ENCODE measurements at places on chromosomes 7 and 10.

GRCh38 chr7:39164887-39165286, 187.2 kb downstream of the POU6F2 start:
- DNase-seq: no peak

DNA sequence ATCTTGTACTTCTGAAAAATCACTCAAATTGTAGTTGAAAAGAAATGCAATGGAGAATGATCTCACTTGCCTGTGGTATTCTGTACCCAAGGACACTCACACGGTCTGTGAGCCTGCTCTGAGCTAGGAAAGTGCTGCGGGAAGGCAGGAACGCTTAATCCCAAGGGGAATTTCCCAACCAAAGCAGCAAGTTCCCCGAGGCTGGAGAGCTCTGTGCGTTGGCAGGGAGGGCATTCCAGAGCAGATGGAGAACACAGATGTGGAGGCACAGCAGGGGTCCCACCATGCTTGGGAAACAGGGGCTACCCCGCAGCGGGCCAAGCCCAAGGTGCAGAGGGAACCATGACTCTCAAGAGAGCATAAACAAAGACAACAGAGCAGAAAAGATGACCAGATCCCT, 13.6 kb downstream of the SVIL start:
- DNase-seq: no peak

DNA sequence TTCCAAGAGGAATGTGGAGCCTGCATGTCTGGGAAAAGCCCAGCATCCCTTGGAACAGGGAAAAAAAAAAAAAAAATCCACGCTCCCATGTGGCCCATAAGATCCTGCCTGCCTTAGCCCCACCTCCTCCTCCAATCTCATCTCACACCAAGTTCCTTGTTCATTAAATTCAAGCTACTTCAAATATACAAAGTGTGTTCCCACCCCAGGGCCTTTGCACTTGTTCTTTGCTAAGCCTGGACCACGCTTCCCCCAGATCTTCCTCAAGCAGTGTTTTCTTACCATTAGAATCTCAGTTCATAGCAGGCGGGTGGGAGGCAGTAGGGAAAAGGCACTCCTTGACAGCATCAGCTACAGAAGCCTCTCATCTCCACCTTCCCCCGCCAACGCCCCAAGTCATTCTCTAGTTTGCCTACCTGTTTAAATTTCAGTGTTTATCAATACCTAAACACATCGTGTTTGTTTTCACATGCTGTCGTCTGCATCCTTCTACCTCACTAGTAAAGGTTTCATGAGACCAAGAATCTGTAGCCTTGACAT, 262.8 kb downstream of the FGFR2 start:
- DNase-seq: no peak

DNA sequence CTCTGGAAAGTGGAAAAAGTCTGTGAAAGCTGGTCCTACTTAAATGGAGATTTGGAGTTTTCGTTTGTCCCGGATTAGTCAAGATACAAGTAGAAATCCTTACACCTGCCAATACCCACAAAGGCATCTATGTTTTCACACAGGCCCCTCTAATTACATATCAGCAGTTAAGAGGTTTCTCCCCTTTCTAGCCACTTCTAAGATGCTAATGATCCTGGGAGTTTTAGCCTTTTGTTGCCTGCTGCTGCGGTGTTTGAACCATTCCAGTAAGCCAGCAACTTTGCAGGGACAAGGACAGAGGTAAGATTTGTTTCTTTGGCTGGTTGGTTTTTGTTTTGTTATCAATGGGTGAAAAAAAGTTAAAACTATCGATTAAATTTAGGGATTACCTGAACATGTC, 5.8 kb upstream of the C1QL3 start:
- DNase-seq: no peak

DNA sequence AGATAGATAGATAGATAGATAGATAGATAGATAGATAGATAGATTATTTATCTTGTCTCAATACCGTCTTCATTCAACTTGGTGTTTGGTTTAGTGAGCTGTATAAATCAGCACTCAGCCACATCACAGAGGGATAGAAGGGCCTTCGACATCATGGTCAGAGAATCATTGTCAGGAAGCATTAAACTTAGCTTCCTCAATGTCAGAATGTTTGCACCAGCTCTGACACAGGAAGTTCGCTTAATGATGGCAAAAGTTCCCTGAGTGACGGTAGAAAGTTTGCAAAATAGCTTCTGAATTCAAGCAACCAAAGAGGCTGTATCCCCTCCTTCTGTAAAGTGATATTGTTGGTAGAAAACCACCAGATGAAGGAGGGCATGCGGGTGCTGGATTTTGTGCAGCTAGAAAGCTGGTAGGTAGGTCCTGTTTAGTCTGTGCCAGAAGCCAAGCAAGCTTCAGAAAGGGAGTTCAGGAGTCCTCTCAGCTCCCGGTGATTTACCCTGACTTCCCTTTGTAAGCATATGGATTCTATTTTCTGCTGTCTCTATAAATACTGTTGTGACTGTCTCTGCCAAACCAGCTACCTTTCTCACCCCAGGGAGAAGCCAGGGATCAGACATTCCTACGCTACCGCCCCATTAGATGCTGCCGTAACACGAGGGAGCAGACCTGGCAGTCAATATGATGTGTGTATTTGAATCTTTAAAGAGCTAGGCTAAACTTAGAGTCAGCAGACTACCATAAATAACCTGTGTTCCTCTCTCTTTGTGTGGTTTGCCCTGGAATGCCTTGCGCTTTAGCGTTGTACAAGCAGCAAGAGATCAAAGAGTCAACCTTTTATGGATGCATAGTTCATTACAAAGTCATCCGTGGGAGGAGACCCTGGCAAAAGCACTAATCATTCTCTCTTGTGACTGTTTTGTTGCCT, 200.5 kb upstream of the KIAA1217 start:
- DNase-seq: no peak

GRCh38 chr7:36048141-36048901, 104.7 kb upstream of the EEPD1 start:
- DNase-seq: no peak

GRCh38 chr10:107579970-107580369, 415.5 kb upstream of the SORCS1 start:
- no peak for DNase-seq

- no peak for DNase-seq
Measured at GRCh38 chr10:129922598-129923123, 41.4 kb downstream of the EBF3 start.

DNA sequence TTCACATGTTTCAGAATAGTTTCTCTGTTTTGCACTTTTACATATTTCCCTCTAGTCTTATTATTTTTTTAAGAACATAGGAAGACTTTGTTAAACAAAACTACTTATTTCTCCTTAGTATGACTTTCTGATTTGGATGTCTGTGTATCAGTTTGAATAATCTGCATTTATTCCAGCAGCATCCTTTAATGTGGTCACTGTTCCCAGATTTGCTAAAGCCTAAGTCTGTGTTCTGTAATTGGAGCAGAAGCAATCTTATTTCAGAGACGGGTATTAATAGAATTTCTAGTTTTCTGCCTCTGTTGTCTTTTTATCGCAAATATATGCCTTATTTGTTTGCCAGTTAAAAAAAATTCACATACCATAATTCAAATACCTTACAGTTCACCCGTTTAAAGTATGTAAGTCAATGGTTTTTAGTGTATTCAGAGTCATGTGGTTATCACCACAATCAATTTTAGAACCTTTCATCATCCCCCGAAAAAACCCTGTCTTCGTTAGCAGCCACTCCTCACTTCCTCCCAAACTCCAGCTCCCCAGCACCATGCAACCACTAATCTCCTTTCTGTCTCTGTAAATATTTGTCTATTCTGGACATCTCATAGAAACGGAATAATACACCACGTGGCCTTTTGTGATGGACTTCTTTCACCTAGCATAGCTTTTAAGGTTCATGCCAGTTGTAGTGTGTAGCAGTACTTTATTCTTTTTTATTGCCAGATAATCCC, 58.7 kb downstream of the INPP5F start:
- no peak for DNase-seq

DNA sequence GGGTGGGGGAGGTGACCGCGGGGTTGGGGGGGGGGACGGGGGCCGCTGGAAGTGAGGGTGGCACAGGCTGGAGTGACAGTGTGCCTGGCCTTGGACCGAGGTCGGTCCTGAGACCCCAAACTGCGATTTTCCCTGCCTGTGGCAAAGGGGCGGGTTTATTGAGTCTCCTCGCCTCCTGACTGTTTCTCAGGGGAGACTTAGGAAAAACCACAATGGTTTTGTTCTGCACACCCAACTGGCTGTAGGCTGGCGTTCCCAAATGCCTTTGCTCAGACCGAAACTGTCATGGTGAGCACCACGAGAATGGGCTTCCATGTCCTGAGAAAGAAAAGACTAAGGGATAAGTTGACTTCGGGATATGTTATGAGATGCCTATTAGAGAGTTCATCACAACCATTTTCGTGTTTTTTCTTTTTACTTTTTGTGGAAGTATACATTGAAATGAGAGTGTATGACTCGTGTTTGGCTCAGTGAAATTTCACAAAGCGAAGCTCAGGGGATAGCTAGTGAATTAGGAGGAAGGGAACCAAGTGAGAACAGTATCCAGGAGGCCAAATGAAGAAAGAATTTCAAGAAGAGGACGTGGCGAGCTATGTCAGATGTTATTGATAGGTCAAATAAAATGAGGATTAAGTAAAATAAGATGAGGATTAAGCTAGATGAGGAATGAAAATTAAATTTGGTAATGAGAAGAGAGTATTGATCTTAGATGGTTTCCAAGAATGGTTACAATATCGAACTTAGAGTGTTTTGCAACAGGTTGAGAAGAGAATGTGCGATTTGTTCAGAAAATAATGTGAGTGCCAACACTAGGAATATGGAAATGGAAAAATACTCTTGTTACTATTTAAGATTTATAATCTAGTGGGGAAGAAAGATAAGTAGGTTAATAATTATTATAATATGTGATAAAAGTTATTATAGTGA, 918 bp downstream of the NET1 start:
- no peak for DNase-seq

GRCh38 chr10:5559642-5560141, 34.9 kb downstream of the CALML3 start:
- no peak for DNase-seq

DNA sequence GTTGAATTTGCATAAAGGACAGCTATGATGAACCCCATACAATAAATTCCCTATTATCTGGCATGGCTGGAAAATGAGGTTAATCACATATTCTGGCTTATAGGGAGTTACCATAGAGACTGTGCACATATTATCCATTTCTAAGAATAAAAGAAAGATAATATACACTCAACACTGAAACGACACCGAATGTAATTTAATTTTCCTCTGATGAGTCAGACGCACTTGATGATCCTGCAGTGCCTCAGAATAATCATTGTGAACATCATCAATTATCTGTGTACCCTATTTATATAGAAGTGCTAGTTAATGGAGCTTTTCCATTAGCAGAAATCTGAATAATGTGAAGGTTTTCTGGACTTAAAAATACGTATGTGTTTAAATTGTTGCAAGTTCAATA, 60.2 kb downstream of the SGCE start:
- no peak for DNase-seq

- DNase-seq: no peak
Measured at GRCh38 chr10:15725603-15726002, 5.9 kb upstream of the ITGA8 start.

GRCh38 chr7:143223784-143224183, 1.9 kb downstream of the TAS2R40 start:
- DNase-seq: no peak

DNA sequence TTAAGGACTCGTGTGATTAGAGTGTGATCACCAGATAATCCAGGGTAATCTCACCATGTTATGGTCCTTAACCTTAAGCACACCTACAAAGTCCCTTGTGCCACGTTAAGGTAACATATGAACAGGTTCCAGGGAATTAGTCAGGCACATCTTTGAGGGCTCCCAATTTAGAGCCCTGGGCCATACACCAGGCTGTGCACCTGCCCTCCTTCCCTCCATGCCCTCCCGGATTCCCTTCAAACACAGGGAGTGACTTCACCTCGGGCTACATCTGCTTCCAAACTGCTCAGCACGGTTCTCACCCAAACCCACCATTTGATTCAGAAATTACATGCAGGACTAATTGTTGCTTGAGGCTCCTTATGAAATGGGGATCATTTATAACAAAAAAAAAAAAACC, 93.9 kb upstream of the HABP2 start:
- DNase-seq: no peak

GRCh38 chr7:16023046-16023445, 336.6 kb upstream of the MEOX2 start:
- DNase-seq: no peak
